Bronchial epithelial cell (primary cell): ENCODE measurements at places on chromosomes 6 and 20.

DNA sequence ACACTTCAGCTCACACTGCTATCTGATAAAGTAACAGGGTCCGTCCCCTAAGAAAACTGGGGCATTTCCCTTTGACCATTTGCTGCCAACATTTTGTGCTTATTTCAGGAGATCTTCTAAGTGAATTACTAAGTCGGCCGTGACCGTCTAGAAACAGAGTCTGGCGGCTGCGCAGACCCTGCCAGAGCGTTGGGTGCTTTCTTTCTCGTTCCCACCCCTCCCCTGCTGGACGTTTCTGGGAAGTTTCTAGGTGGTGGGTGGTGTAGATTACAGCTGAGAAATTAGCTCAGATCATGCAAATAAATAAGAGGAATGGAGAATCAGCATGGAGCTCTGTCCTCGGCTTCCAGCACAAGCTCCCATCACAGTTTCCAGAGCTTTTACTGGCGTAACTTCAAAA lies 128.1 kb downstream of the MYLK4 start:
- DNase-seq = no peak

DNA sequence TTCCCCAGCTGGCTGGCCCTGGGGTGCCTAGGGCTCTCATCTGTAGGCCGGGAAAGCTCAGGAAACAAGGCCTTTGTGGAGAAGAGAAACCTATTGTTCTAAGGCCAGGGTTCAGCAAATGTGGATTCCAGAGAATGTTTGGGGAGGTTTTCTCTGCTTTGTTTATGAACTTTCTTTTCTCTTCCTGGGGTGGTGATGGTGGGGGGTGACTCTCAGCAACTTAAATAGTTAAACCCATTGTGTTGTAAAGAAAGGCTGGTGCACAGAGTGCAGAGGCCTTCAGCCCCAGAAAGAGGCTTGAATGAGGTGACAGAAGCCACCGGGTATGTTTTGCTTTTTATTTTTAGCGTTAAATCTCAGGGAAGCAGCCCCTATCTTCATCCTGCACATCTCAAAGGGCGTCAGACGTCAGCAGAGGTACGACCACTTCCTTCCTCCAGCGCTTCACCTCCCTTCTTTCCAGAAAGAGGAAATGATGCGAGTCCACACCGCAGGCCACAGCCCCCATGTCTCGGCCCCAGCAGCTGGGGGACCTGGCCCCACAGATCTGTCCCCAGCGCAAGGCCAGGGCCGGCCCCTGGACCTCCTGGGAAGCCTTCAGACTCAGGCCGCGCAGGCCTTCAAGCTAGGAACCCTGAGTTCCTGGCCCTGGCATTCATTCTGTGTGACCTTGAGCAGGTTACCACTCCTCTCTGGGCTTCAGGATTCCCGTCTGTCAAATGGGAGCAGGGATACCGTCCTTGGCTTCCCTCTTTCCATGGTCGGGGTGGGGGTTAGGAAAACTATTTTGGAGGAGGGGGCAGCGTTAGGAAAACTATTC lies 605 bp upstream of the PPP1R16B start:
- no peak for DNase-seq

- no peak for DNase-seq
Observed at GRCh38 chr6:121439475-121439874, 4.0 kb downstream of the GJA1 start.

DNA sequence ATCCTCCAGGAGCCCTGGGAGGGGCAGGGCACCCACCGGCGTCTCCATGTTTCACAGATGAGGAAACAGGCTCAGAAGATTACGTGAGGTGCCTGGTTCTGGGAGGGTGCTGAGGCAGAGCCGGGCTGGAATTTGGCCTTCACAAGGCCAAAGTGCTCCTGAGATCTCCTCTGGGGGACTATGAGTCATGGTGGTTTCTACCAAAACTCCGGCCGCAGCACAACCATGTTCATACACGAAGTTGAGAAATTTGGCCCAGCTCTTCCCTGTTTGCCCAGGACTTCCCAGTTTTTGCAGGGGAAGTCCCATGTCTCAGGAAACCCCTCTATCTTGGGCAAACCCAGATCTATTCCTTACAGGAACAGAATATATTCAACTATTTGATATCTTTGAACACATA lies 172.9 kb upstream of the CDYL start:
- DNase-seq = peak; percentile 99
